Hematopoietic multipotent progenitor cell treated with erythropoietin and hydrocortisone succinate and interleukin-3 and kit ligand, for 15 days (in vitro differentiated cells): ENCODE measurements at places on chromosomes 11 and 22.

DNA sequence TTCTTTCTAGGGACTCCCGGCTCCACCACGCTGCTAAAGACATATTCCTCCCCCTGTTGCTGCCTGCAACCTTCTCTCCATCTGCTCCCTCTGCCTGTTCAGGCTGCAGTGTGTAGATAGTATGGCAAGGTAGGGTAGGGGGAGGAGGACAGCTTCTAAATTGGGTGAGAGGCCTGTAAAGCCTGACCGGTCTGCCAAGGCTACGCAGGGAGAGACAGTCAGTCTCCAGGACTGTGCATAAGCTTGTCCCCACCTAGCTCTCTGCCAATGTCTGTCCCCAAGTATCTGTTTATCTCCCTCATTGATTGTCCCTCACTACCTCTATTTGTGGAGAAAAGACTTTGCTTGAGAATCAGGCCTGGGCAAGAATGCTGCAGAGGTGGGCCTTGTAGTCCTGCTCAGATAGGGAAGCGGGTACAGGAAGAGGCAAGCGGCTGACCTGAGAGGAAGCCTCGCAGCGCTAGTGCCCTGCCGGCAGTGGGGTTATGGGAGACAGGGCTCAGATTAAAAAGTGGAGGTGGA, 871 bp upstream of the SEZ6L start:
- DNase-seq: no peak

DNA sequence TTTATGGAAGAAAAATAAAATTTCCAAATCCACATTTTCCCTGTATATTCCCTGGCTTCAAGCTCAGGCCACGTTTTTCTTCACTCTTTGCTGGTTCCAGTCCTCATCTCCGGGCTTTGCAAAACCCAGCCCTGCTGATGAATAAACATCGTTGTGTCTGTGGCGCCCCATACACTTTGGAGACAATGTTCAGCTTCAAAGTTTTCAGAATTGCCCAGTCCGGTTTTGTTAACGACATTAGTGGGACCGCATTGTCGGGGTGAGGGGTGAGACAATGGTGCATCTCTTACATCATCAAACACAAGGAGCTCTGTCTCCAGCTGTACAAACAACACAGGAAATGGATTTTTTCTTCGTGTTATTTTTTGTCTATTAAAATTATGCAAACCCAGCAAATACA, 53.4 kb upstream of the HTATIP2 start:
- no peak for DNase-seq

GRCh38 chr11:128904656-128905344, 13.6 kb downstream of the KCNJ5 start:
- DNase-seq: no peak

- no peak for DNase-seq
Measured at GRCh38 chr11:1409108-1409851, 19.5 kb downstream of the BRSK2 start.

DNA sequence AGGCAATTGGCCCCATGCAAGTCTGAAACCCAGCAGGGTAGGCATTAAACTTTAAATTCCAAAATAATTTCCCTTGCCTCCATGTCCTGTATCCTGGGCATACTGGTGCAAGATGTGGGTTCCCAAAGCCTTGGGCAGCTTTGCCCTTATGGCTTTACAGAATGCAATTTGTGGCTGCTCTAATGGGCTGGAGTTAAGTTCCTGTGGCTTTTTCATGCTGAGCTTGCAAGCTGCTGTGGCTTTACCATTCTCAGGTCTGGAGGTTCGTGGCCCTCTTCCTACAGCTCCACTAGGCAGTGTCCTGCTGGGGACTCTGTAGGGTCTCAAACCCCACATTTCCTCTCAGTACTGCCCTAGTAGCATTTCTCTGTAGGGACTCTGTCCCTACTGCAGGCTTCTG, 15.0 kb upstream of the BIRC3 start:
- no peak for DNase-seq

- no peak for DNase-seq
Measured at GRCh38 chr22:33952776-33953175, 32.5 kb upstream of the LARGE1 start.

- DNase-seq: no peak
Measured at GRCh38 chr11:113082341-113082955, 121.2 kb downstream of the NCAM1 start.
